Upper lobe of left lung (tissue), 6 donors: ENCODE measurements at places on chromosomes 12 and 14.

DNA sequence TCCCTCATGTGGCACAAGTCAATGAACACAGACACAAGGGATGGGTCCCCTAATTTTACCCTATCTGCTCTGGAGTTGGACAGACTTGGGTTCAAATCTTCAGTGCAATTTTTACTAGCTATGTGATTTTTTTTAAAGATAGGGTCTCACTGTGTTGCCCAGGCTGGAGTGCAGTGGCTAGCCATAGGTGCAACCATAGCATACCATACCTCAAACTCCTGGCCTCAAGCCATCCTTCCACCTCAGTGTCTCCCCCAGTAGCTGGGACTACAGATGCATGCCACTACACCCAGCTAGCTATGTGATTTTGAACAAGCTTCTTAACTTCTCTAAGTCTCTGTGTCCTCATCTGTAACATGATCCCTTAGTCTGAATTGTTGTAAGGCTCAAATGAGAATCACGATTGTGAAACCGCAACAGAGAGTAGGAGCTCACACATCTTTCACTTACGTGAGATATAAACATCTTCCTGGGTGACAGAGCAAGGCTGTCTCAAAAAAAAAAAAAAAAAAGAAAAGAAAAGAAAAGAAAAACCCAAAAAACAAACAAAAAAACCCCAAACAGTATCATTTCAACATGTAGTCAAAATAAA, 4.7 kb downstream of the CALCOCO1 start:
- no peak for DNase-seq

GRCh38 chr12:12398026-12398859, 41.4 kb downstream of the BORCS5 start:
- peak; percentile 65 for DNase-seq

DNA sequence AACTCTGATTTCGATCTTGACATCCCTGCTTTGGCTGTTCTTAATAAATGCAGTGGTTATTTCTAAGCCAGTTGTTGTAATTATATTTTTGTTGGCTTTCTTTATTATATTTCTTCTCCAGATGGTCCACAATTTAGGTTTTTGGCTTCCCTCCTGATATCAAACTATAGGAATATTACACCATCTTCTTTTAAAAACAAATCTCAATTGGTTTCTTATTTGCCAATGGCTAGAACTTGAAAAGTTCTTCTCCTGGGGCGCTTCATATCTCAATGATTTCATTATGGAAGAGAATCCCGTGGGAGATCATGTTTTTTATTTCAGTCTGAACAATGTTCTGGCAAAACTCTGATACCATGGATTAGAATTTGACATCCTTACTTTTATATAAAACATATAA, 292.3 kb downstream of the FLRT2 start:
- no peak for DNase-seq

DNA sequence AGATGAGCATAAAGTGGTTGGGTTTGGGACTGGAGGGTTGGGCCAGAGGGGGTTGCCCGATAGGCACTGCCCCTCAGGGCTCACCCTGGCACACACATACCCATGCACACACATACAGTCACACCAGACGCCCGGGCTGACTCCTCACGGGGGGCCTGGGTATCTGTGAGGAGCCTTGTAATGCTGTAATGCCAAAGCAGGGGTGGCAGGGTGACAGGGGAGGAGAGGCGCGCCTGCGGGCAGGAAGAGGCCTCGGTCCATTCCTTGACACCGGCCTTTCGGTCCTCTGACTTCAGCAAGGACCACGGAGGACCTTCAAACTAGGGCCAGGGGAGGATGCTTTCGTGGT, 375 bp downstream of the FAIM2 start:
- no peak for DNase-seq

GRCh38 chr12:49888461-49889151, 15.1 kb downstream of the FAIM2 start:
- DNase-seq: no peak

DNA sequence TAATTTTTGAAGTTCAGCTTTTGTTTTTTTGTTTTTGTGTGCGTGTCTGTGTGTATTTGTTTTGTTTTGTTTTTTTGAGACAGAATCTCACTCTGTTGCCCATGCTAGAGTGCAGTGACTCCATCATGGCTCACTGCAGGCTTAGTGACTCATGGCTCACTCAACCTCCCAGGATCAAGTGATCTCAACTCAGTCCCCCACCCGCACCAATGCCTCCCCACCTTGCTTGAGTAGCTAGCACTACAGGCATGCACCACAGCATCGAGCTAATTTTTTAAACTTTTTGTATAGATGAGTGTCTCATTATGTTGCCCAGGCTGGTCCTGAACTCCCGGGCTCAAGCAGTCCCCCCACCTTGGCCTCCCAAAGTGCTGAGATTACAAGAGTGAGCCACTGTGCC, 981.4 kb downstream of the BCL11B start:
- no peak for DNase-seq

DNA sequence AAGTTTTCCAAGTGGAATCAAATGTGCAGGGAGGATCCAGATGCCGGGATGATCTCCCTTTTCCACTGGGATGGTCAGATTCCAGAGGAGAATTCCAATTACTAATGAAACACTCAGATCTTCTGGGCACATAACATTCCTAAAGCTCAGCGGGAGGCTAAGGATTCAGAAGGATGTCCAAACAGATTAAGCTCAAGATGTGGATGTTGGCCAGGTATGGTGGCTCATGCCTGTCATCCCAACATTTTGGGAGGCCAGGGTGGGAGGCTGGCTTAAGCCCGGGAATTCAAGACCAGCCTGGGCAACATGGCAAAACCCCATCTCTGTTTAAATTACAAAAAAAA, 62.0 kb upstream of the PNMA1 start:
- no peak for DNase-seq

DNA sequence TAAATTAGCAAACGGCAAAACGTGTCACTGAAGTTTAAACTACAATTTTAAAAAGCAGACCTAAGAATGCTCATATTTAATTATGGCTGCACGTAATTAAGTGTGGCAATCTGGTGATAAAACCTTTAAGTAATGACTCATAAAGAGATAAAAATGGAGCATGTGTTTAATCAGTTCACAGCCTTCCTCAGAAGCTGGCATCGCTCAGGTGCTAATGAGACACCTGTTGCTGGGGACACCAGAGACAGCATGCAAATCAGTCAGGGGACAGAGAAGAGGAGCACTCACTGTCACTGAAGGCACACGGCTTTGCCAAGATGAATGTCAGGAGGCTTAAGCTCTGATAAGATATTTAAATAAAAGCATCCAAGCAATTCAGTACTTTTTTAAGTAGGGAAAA, 840.3 kb downstream of the GALC start:
- no peak for DNase-seq

DNA sequence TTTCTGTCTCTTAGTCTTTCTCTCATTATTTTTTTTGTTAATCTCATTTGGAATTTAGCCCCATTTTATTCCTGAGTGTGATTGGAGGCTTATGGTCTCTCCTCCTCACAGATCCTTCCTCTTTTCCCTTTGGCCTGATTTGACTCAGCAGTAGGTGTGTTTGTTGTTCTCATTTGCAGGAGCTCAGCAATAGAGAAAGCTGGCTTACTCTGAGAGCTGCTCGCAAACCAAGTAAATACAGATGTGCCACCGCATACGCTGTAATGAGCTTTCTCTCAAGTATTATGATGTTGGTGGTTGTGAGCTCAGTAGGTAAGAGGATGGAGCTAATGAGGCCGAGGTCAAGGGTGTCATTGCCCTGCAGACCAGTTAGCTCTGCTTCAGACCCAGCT, 206.5 kb downstream of the ETV6 start:
- DNase-seq: no peak

GRCh38 chr12:50062728-50063460, 5.5 kb downstream of the ASIC1 start:
- no peak for DNase-seq

DNA sequence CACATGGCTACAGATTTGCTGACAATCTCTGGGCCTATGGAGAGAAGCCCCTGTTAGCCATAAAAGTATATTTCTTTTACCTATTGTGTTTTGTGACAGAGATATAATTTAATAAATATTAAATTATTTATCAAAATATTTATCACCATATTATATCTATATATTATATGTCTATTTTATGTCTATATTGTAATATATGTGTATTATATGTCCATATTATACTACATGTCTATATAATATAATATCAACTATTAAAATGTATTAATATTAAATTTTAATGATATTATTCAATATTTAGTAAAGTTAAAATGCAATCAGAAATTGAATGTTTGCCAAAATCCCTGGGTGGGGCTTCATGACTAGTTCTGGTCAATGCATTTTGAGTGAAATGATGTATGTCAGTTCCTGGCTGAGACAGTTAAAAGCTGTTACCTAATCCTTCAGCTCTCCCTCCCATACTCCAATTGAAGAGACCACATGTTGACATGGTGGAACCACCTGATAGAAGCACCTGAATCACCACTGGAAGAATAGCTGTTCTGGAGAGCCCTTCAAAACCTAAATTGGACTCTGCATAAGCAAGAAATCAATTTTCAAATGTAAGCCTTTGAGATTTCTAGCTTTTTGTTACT, 357.3 kb upstream of the DDHD1 start:
- no peak for DNase-seq

DNA sequence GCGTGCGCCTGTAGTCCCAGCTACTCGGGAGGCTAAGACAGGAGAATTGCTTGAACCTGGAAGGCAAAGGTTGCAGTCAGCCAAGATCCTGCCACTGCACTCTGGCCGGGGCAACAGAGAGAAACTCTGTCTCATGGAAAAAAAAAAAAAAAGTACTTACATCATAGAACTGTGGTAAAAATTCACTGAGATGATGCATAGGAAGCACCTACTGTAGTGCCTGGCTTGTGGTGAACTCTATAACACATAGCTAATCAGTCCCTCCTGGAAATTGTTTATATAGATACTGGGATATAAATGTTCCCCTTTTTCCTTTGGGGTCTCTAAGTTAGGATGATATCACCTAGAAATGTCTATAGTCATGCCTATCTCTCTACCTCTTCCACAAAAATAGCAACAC, 89.7 kb upstream of the CPM start:
- DNase-seq: no peak

DNA sequence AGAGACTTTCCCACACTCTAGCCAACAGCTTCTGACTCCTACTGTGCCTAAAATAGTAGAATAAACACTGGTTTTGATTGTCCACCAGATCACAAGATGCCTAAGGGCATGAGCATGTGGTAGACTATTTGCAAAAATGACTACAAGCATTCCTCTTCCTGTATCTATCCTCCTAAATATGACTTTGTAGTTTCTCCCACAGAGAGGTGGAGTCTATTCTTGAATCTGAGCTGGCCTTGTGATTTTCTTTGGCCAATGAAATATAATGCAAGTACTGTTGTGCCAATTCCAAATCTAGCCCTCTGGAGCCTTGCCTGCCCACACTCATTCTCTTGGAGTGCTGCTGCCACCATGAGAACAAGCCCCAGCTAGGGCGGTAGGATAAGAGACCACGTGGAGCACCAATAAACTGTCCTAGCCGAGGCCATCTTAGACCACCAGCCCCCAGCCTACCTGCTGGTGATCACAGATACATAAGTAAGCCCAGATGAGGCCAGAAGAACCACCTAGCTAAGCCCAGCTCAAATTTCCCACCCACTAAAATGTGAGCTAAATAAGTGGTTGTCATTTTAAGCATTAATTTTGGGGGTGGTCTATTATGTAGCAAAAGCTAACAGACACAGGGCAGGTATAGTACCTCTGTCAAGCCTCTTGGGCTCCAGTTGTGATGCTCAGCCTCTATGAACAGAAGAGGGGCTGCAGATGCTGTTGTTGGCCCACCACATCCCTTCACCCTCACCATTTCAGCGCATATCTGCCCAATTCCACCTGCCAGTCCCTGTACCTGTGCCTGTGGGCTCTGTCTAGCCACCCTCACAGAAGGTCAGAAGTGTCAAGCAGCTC, 17.9 kb downstream of the ZFP36L1 start:
- peak; percentile 19 for DNase-seq

DNA sequence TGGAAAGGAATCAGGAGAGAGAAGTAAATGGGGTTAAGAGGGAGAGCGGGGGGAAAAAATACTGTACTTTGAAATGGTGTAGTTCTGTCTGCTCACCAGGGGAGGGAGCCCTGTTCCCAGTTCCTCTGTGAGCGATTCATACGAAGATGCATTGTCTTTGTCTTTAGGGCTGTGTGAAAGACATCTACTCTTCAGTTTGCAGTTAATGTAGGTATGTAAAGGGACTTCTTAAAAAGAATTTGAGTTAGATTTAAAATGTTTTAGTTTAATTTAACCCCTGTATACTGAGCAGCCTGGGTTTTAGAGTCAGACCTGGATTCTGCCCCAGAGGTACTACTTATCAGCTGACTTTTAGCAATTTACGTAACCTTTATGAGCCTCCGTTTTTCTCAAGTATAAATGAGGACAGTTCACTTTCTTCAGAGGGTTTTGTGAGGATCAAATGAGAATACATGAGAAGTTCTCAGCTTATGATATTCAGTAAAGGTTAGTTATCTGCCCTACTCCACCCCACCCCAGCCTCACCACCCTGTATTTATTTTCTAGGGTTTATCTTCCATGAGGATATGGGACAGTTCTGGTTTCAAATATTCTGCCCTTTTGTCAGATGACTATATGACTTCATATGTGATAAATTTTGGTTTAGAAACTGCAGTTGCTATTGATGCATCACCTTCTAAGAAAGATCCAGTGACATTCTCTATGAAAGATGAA, 82.5 kb upstream of the EVL start:
- no peak for DNase-seq

DNA sequence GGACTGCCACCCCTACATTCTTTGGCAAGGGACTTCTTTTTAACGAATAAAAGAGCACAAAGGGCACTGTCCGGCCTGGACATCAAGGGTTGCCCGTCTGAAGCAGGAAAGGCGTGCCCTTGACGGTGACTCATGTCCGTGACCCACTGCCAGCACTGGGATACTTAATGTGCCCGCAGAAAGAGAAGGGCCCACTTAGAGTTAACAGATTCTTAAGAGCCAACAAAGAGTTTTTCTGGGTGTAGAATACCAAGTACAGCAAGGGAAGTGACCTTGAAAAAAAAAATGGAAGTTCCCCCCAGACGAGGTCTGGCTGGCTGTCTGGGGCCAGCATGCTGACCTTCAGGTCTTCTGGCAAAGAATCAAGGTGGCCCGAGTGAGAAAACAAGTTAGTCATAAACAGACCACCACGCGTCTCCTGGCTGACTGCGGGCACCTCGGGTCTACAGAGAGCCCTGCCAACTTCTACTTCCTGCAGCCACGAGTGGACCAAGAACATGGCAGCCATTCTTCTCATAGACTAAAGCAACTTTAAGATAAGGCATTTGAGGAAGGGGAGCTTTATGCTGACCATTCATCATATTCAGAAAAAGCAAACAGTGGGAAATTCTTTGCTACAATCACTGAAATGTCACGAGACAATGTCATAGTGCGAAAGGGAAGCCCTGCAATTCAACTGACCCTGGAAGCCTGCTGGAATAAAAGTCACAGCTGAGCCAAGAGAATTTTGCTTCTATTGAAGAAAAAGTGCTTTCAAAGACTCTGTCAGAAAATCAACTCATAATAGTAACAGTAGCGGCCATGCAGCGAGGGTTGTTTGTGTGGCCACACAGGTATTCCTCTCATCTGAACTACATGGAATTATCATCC, 10.5 kb upstream of the SELPLG start:
- peak; percentile 89 for DNase-seq

DNA sequence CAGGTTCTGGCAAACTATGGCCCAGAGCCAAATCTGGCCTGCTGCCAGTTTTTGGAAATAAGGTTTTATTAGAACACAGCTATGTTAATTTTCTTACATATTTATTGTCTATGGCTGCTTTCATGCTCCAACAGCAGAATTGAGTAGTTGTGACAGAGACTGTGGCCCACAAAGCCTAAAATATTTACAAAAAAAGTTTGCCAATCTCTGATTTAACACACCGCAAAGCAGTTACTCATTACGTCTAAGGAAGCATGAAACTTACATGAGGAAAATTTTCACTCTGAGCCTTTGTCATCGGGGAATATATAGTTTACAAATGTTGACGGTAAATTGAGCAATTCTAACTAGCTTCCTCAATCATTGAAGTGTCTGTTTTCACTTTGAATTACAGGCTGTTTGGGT, 96.5 kb downstream of the UNC79 start:
- no peak for DNase-seq
